ENCODE measurements at places on chromosomes 11 and 22. TPM values are rescaled to one million over a fixed set of nuclear protein-coding genes. Genes with fewer than 3 reads are reported as not detected.

The HBD gene
- not detected for total RNA-seq

The CDCA5 gene
- total RNA-seq: 1.4 TPM

The SLC22A12 gene
- 0.56 TPM for total RNA-seq

- no peak for DNase-seq
These were observed 100.7 kb upstream of the OR4C13 start for GRCh38 chr11:49851511-49851910.

DNA sequence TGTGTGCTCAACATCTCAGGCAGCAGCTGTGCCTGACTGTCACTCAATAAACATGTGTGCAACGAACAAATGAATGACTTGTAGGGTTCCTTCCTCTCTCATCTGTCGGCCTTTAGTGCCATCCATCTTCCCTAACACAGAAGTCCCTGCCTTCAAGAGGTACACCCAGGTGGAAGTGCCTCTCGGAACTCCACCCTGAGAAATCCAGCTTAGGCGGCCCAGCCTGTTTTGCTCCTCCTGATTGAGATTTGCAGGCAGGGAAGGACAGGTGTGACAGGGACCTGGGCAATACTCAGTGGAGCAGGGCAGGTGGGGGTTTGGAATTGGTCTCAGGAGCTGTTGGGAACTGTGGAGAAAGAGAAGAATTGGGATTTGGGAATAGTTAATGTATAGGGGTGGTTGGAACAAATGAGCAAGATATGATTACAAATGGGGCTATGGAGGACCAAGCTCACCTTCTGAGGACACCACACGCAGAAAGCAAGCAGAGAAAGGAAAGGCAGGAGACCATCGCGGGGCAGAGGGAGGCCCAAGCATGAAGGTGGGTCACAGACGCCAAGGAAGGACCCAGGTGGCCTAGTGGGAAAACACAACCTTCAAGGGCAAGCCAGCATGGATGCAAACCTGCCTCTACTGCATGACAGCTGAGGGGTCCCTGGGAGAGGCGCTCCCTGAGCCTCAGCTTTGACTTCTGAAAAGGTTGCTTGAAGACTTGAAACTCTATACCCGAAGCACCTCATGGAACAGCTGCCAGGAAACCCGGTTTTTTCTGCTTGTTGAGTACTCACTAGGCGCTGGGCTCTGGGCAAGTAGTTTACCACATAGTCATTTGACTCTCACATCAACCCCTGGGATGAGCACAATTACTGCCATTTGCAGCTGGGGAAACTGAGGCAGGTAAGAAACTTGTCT, 40.9 kb upstream of the ANO1 start:
- DNase-seq: no peak

- no peak for DNase-seq
These were observed 49.6 kb downstream of the NOX4 start for GRCh38 chr11:89441606-89442005.

DNA sequence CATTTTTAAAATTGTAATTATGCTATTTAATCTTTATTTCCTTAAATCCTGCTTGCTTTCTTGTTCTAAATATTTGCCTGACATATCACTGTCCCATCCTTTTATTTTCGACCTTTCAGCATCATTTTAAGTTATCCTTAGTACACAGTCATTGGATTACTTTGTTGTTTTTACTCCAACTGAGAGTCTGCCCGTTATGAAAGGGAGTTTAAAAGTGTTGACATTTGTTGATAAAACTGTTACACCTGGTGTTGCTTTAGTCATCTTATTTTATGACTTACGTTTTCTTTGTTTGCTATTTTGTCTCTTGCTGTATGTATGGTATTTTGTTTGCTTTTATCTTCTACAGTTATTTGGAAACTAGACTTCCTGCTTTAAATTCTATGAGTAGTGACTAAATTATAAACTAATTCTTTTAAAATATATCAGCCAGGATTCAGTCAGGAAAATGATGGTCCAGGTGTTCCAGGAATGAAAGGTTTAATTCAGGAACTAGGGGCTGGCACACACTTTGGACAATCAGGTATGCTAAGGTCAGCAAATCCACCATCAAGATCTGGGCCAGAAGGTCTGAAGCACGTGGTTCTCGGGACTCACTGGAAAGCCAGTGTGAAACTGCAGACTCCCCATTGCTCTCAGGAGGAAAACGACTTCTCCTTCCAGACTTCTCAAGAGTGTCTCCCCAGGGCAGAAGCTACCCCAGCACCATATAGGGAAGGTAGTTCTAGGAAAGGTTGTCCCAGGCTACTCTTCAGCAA, 86.0 kb downstream of the RASSF10 start:
- no peak for DNase-seq

The IGLL5 gene
- total RNA-seq: 7.7 TPM

The UPB1 gene
- not detected for total RNA-seq

GRCh38 chr11:19209617-19210370, 8.0 kb upstream of the CSRP3 start:
- no peak for DNase-seq

DNA sequence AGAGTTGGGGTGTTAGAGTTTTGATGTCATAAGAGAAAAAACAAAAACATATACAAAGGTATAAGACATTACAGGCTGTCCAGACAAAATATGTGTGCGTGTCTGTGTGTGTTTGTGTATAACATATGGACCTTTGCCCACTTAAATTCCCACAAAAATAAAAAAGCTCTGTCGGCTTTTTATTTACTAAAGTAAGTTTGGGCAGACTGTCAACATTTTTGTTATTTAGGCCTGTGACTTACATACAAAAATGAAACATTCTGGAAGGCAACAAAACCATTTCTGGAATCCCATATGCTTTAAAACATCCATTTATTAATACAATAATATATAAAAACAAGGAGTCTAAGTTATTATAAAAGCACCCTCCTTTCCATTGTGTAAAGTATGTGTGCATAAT, 960.1 kb upstream of the FAT3 start:
- DNase-seq: no peak

The ANO3 gene
- 4.1 TPM for total RNA-seq

The C11orf65 gene
- total RNA-seq: 0.28 TPM

Measured in omental fat pad (tissue), 4 donors.